ENCODE measurements at places on chromosomes 5 and 9.
A peak's percentile ranks its signal among the peaks of the same experiment; 100 is the strongest.

- no peak for DNase-seq
Observed at GRCh38 chr5:111530298-111530740, 18.0 kb upstream of the STARD4 start.

DNA sequence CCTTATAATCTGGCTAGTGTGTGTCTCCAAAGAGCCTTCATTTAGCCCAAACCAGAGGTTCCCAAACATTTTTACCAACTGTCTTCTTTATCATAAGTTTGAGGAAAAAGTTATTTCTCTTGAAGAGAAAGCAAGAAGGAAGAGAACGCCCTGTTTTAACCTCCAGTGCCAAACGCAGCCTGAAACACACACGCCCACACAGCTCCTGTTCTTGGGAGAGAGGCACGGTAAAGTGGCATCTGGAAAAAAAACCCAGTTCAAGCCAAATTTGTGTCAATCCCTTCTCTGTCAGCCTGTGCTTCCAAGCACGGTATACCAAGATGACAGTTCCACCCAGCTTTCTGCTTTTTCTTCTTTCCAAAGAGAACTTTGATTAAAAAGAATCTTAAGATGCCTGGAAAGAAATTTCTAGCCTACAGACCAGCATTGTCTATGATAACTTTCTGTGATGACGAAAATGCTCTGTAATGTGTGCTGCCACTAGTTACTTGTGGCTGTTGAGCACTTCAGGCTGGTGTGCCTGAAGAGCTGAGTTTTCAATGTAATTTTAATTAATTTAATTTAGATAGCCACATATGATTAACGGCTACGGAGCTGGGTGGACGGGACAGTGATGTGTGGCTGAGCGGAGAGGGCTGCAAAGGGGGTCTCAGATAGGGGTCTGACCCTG is 62.3 kb downstream of the ACER2 start:
- DNase-seq = no peak

GRCh38 chr5:24376210-24376609 is 268.6 kb downstream of the CDH10 start:
- no peak for DNase-seq

GRCh38 chr5:134714120-134714519 is 24.2 kb upstream of the CAMLG start:
- no peak for DNase-seq

GRCh38 chr9:77502568-77502967 is 145.6 kb downstream of the GNA14 start:
- DNase-seq = no peak

GRCh38 chr9:116271991-116272390 is 118.4 kb downstream of the PAPPA start:
- DNase-seq = peak; percentile 92

DNA sequence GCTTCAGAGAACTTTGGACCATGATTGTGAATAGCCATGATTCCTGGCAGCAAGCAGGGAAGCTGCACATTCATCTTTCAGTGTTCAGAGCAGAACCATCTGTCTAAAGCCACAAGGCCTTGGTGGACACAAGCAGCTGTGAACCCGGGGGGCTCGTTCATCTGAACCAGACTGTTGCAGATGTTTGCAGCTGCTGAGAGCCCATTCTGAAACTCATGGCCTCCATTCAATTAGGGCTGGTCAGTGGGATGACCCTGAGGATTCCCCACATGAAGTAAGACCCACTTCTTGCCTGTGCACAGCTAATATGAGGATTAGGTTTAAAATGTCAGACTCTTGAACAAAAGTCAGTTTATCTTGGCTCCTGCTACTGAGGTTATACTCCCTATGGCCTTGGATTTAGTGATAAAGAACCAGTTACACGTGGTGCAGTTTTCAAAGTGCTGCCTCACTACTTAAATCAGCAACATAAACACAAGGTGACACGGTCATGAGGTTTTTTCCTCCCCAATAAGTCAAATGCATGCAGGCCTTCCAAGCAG is 109.8 kb upstream of the IFNK start:
- no peak for DNase-seq

- DNase-seq = no peak
Observed at GRCh38 chr5:117869596-117869995, 1118.8 kb downstream of the DTWD2 start.

- peak; percentile 44 for DNase-seq
Observed at GRCh38 chr9:88812938-88813637, 178.2 kb upstream of the S1PR3 start.

- DNase-seq = no peak
Observed at GRCh38 chr5:1930501-1930879, 47.8 kb upstream of the IRX4 start.

DNA sequence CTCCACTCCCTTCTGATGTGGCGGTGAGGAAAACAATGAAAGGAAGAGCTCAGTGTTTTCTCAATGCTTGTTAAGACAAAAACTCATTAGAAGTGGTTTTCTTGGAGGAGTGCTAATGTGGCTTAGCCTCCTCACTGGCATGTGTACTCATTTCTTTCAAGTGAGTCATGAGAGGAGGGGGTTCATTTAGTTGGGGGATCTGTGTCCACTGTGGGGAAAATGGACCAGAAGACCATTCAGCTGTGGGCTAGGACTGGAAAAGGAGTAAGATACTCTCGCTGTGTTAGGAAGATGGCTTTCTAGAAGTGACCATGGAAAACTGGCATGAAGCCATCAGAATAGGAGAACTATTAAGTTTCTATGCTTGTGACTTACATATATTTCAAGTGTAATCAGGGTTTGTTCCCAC is 23.5 kb downstream of the KLF9 start:
- no peak for DNase-seq

All from H1 (cell line).